ENCODE measurements at places on chromosomes 5 and 9.

- no peak for DNase-seq
Measured at GRCh38 chr9:98222885-98223691, 30.7 kb upstream of the CORO2A start.

DNA sequence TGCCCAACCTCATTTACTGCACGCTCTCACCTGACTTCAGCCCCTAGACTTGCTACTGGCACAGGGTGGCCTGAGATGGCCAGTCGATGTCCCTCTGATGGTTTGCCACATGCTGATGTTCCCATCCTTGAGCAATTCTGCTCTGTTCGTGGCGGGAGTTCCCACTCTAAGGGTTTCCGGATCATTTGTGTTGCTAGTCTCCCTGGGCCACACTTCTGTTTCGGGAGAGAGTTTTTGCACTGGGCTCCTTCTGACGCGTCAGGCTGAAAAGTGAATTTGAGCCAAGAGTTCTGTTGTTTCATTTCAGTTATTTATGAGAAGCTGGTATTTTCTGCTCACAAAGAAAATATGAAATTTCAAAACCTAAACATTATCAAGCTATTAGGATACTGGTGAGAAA lies 597.7 kb downstream of the BNC2 start:
- DNase-seq, result no peak

DNA sequence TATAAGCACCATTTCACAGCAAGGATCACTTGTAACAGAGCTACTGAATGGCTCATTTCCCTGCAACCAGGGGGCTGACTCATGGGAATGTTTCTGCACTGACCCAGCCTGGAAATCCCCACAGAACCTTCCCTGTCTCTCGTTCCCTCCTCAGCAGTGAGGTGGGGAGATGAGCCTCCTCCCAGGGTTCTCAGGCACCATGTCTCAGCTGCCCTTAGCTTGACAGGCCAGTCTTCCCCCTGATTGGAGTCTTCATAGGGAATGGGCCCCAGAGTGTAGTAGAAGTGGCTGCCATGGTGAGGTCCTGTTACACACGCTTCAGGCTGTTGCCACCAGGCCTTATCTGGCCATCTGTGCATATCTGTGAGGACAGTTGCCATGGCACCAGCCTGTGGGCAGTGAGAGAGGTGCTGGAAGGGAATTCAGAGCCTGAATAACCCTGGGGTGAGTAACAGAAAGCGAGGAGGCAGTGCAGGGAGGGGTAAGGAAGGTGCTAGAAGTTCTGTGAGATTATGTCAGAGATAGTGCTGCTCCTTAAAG lies 324.4 kb downstream of the ENC1 start:
- DNase-seq, result no peak

DNA sequence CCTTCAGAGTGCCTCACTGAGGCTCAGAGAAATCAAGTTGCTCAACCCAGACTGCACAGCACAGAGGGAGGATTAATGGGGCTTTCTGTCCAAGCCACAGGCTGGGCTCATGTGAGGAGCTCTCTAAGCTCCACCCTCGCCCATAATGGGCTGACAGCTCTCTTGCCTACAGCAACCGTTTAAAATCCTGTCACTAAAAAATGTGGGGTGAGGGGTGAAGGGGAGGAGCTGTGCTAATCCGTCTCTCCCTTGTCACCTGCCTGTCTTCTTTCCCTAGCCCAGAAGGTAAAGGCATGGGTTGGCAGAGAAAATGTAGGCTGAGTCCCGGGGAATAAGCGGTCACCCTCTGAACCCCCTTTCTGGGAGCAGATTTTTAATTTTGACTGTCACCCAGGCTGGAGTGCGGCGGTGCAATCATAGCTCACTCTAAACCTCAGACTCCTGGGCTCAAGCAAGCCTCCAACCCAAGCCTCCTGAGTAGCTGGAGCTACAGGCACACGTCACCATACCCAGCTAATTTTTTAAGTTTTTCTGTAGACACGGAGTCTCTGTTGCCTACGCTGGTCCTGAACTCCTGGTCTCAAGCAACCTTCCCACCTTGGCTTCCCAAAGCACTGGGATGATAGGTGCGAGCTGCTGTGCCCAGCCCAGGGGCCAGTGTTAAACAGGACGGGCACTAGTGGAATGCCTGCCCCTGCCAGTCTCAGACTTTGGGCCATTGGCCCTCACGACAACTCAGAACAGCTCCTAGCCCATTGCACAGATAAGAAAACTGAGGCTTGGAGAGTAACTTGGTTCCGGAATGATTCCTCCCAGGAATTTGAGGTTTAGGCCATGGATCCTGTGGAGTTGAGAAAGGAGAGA lies 89.5 kb downstream of the LMX1B start:
- DNase-seq, result no peak

- no peak for DNase-seq
Measured at GRCh38 chr5:81167544-81167943, 65.6 kb upstream of the CKMT2 start.

DNA sequence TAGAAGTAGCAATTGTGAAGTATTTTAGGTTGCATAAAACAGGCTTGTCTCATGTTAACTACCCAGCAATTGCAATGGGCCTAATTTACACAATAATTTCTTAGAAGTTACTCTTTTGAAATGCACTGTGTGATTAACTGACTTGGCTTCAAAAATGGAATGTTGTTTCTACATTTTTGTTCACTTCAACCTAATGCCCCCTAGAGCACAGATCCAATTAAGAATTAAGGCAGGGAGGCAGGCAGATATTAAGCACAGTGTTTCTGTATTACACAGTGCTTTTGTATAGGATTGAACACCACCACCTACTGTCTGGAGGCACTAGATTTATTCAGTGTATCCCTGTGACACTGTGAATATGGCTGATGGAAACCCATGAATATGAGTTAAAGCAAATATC lies 302.1 kb downstream of the FBXL17 start:
- no peak for DNase-seq

DNA sequence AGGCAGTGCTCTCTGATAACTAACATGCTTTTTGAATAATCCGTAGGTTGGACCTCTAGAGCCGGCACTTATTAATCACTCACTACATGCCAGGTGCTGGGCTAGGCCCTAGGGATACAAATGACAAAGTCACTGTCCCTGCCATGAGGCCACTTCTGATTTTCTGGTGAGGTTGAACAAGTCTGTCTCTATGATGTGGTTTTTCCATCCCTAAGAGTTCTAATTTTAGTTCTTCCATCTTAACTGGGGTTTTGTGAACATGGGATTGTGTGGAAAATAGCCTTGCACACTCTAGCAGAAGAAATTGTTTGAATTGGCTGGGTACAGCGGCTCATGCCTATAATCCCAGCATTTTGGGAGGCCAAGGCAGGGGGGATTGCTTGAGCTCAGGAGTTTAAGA lies 64.6 kb downstream of the IL31RA start:
- DNase-seq, result no peak

DNA sequence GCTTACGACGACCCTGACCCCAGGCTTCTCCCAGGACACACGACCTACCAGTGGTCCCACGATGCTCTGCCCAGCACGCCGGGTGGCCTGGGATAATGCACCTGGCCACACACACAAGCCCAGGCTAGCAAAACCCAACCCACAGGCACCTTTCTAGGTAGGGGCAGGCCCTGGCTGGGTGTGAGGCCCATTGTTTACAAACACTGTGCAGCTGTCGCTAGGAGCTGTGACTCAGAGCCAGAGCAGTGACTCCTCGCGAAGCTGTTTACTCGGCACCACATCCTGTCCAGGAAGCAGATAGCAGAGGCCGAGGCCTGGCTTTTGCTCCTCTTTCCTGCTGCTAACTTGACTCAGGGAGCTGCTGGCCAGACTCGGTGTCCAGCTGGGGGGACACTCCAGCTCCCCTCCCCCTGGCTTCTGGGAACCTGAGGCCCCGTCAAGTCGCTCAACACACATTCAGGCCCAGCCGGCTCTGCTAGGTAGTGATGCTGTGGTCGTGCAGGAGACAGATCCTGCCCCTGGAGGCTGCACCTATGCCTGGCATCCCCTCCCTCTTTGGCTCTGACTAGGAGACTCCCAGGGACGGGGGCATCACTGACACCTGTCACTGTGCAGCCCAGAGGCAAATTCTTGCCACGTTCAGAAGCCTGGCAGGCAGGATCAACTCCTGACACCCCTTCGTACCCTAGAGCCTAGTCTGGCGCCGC lies 12.8 kb upstream of the RALGDS start:
- DNase-seq, result peak; percentile 68

DNA sequence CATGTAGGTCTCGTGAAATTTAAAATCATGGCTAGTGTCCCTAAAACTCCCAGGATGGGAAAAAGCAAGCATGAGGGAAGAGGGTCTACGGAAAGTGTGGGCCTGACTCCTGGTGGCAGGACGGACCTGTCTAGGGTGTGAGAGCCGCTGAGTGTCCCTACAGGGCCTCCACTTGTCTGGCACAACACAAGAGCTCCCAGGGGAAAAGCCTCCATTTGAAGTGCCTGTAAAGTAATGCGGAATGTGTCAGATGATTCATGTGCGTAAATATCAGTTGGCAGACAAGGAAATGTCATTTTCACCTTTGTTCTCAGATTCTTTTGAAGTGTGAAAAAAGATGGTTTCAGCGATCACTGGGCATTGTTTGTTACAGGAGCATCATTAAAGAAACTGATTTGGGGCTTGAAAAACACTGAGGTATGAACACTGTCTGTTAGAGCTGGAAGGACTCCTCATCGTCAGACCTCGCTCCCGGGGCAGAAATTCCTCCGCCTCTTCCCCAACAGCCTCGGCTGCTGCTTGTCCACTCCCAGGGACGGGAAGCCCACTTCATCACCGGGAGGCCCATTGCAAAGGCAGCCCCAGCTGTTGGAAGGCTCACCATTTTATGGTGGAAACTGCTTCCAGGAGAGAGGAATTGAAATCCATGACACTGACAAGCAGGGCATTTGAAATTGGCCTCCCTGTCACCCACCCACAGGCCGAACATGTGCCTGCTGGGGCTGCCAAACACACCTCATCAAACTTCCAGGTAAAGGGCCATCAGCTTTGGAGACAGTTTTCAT lies 240.8 kb downstream of the FSTL4 start:
- DNase-seq, result no peak

GRCh38 chr5:95711501-95712346 lies 19.4 kb upstream of the RHOBTB3 start:
- no peak for DNase-seq

GRCh38 chr9:36999728-37000333 lies 34.2 kb downstream of the PAX5 start:
- no peak for DNase-seq

DNA sequence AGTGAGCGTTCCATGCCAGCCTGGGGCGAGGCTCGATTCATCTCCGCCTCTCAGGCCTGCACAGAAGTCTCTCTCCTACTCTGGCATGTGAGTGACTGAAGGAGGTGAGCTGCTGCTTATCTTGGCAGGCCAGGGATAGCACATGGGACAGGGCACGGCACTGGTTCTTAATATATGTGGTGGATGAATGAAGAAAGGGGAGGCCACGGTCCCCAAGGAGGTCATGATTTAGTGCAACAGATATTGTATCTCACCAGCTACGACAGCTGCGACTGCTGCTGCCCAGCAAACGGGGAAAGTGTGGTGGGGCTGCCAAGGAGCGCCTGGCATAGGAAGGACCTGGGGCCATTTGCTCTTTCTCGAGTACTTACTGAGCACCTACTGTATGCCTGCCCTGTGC lies 19.3 kb upstream of the MAPK9 start:
- DNase-seq, result no peak

DNA sequence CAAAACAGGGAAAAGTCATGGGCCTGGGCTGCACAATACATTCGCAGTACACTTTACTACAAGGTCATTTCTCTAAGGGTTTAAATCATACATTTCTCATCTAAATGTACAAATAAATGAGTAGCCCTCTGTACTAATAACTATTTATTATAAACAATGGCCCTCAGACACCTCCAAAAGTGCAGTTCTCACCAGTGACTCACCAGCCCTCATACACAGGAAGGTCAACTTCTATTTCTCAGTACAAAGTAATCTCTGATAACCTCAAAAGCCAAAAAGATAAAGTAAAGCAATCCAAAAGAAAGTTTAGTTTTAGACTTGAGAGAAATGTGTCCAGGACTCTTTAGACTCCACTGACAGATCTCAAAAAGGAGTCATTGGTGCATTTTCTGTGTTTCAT lies 1258.1 kb upstream of the CDH6 start:
- DNase-seq, result no peak

DNA sequence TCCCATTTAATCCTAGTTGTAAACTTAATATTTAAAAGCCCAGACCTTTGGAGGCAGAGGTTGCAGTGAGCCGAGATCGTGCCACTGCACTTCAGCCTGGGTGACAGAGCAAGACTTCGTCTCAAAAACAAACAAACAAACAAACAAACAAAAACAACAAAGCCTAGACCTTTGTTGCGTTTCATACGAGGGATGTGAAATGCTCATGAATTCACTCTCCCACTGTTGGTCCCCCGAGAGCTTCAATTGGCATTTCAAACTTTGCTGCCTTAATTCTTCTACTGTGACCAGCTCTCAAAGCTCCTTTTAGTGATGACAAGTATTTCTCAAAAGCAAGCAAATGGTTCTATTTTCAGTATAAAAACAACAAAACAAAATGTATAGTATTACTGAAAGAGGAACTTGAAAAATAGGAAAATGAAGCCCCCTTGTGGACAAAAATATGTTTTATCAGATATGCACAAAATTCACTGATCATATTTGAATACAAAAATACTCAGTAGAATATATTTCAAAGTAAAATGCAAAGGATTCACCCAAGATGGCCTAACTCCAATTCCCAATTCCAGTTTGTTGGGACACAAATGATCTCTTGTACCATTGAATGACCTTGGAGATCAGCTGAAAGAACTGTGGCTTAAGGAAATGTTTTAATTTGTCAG lies 140.4 kb downstream of the ESM1 start:
- DNase-seq, result no peak

DNA sequence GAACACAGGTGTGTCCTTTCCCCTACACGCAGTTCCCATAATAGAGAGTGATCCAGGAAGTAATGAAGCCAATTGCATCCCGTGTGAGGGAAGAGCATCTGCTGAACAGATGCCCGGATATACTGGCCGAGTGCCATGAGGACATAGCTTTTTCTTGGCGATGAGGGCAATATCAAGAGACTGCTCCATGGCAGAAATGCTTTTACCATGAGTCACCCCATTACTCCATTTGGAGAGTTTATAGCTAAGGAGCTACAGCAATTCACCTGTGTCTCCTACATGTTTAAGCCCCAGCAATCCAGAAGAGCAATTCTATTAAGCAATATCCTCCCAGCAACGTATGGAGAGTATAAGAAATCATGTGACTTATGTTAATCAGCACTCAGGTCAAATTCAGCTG lies 222.0 kb upstream of the KLF4 start:
- DNase-seq, result no peak

- DNase-seq, result no peak
Measured at GRCh38 chr9:21153336-21154017, 11.8 kb upstream of the IFNW1 start.

DNA sequence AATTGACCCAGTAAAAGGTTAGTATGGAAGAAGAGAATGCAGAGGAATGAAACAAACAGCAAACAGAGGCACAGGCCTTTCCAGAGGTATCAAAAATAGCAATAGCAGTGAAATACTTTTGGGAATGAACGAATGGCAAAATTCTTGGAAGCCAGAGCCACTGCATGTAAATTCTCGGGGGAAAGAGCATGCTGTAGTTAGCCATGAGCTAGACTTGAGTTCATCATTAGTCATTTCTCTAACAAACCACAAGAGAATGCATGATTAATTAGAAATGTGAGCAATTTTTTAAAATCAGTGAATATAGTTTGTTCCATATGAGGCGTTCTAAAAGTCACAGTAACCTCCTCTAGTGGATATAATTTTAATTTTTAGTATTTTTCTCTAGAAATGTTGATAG lies 170.3 kb upstream of the PRR16 start:
- no peak for DNase-seq

- no peak for DNase-seq
Measured at GRCh38 chr9:122812736-122813135, 12.8 kb downstream of the OR1K1 start.
